Left ventricle myocardium inferior (tissue), 1 donor: ENCODE measurements at places on chromosomes 6 and 20. TPM values are rescaled to one million over a fixed set of nuclear protein-coding genes. Genes with fewer than 3 reads are reported as not detected.

The KHDC1L gene
- not detected for total RNA-seq

The C20orf204 gene
- total RNA-seq = 0.55 TPM

The TFAP2D gene
- not detected for total RNA-seq

The MCCD1 gene
- total RNA-seq = not detected

The NXT1 gene
- 7.3 TPM for total RNA-seq

The ZDHHC14 gene
- total RNA-seq = 10.0 TPM

The CDYL gene
- total RNA-seq = 27.7 TPM

- DNase-seq = no peak
These were observed 12.0 kb downstream of the CENPW start for GRCh38 chr6:126351960-126352359.

DNA sequence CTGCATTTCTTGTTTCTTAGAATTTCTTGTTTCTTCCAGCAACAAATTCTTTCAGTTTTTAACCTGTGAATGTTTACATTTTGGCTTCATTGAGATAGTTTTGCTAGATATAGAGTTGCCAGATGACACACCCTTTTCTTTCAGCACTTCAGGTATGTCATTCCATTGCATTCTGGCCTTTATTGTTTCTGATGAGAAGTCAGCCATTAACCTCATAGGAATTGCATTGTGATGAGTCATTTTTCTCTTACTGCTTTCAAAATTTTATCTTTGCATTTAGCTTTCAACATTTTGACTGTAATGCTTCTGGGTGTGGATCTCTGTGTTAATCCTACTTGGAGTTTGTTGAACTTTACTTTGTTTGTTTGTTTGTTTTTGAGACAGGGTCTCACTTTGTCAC, 440.3 kb upstream of the HS3ST5 start:
- no peak for DNase-seq

GRCh38 chr20:16865406-16865805, 117.2 kb downstream of the OTOR start:
- DNase-seq = no peak

GRCh38 chr20:4050203-4050980, 35.0 kb upstream of the RNF24 start:
- no peak for DNase-seq

DNA sequence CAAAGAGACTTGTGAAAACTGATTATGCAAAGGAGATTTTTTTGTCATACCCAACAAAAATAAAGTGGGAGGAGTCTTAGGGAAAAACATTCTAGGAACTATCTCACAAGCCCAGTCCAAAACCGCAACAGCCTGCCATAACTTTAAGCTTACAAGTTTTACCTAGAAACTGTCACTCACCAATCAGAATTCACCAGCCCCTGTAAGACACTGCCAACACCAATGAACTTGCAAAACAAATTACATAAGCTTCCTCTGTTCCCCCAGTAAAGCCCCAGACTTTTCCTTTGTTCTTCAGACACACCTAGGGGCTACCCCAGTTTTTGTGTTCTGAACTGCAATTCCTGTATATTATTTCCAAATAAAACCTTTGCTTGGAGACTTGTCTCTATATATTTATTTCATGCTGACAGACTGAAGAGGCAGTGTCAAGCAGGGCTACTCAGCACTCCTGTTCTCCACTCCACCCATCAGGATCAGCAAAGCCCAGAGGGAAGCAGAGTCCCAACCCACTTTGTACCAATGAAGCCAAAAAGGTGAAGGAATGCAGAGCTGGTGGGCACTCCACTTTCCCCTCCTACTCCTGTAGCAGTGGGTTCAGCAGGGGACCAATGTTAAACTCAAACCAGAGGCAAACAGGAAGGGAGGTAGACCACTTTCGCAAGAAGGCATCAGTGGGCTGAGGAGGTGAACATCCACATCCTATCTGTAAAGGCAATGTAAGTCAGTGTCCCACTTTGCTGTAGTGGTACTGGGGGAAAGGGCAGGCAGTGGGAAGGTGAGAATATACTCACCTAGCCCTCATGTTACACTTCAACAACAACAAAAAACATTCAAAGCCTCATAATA, 142.5 kb upstream of the RUNX2 start:
- DNase-seq = no peak

GRCh38 chr20:54548849-54549248, 73.5 kb downstream of the DOK5 start:
- no peak for DNase-seq
